ENCODE measurements at places on chromosomes 1 and 21. TPM values are rescaled to one million over a fixed set of nuclear protein-coding genes. Genes with fewer than 3 reads are reported as not detected.
A peak's percentile ranks its signal among the peaks of the same experiment; 100 is the strongest.

The INAVA gene
- 8.5 TPM for total RNA-seq

The GPR3 gene
- not detected for total RNA-seq

The KRTAP7-1 gene
- total RNA-seq, result not detected

The LCA5L gene
- 0.26 TPM for total RNA-seq

The RXRG gene
- total RNA-seq, result 3.2 TPM

The LAMC2 gene
- total RNA-seq, result 2.8 TPM

- DNase-seq, result no peak
Observed at GRCh38 chr1:54557671-54558355, 9.8 kb downstream of the ACOT11 start.

GRCh38 chr1:202958544-202959275 lies 598 bp upstream of the ADIPOR1 start:
- DNase-seq, result no peak

DNA sequence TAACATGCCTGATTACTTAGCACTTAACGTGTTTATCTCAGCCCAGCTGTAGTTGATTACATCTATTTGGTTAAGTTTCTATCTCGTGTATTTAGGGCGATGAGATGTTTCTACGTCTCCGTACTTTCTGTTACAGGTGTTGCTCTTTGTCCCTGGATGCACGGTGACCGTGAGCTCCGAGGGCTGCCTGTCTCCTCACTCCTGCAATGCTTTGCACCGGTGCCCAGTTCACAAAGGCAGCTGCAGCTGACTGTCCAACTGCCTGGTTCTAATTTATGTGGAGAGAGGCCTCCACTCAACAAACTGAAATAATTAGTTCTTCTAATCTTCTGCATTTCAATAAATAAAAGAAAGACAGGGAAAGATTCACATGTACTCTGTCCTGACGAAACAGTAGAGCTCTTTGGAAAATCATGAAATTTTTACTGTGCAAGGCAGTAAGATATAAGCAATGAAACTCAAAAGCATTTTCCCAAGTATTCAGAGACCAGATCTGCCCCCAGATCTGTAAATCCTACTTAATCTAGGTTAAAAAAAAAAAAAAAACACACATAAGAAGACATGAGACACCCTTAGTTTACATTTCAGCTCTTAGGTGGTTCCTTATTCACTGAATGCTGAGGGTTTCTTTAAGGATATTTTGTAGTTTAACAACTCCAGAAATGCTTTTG lies 108.2 kb downstream of the TGFBR3 start:
- DNase-seq, result no peak

GRCh38 chr1:61280452-61280851 lies 198.1 kb downstream of the NFIA start:
- DNase-seq, result no peak

- DNase-seq, result no peak
Observed at GRCh38 chr1:70970407-70970806, 77.2 kb downstream of the PTGER3 start.

DNA sequence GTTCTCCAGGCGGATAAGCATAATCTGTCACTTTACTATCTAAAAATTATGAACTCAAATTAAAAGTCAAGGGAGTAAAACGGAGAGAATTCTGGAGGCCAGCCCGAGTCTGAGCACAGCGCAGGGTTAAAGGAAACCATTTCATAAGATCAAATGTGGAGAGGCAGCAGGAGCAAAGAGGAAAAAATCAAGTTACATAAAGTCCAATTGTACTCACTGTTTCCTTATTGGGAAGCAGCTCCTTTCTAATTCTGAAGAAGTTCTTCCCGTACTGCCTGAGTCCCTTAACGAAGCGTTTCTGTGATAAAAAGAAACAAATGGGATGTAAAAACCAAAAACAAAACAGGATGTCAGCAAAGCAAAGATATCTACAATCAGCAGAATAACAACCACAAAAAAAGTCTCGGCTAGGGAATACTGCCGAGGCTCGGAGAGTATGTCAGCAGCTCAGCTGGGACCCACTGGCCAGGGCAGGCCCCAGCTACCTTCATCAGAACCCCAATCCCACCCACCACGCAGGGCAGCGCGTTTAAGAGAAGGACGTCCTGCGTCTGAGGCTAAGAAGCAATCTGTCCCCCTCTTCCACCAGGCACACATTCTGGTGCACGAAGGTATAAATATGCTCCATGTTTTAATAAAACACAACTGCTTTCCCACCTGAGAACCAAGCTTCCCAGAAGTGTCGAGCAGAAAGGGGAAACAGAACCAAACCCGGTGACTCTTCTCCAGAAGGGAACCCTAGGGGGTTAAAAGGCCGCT lies 104.8 kb downstream of the SLC45A1 start:
- peak; percentile 53 for DNase-seq

GRCh38 chr1:29368936-29369932 lies 132.9 kb downstream of the PTPRU start:
- no peak for DNase-seq

- no peak for DNase-seq
Observed at GRCh38 chr1:23384312-23385058, 14.8 kb upstream of the ZNF436 start.

- no peak for DNase-seq
Observed at GRCh38 chr1:110235834-110236682, 25.9 kb downstream of the KCNC4 start.

DNA sequence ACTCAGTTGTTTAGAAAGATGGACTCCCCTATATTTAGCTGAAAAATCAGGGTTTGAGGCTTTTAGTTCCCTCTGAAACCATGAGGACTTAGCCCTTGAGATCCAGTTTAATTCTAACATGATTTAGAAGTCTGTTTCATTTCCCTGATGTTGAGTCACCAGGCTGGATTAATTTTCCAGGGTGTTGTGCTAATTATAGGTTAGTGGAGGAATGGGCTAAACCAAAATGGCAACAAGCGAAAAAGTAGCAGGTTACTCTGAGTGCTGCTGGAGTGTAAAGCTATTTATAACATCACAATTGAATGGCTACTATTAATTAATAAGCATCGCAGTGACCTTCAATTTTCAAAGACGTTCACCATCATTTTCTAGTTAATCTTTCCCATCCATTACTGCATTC lies 15.5 kb upstream of the USP24 start:
- DNase-seq, result no peak

DNA sequence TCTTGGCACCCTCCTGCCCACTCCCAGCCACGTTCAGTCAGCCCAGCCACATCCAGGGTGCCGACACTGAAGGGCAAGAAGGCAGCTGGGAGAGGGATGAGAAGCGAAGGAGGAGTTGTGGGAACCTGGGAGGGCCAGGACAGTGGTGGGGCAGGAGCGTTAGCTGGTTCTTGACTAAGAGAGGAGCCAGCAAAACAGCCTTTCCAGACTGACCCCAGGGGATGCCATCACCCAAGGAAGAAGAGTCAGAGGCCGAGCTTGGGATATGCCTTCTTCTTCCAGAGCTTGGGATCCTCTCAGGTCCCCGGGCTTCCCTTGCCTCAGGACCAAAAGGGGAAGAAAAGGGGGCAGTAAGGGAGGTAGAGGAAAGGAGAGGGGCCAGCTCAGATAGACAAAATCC lies 7.2 kb downstream of the INKA2 start:
- peak; percentile 6 for DNase-seq

DNA sequence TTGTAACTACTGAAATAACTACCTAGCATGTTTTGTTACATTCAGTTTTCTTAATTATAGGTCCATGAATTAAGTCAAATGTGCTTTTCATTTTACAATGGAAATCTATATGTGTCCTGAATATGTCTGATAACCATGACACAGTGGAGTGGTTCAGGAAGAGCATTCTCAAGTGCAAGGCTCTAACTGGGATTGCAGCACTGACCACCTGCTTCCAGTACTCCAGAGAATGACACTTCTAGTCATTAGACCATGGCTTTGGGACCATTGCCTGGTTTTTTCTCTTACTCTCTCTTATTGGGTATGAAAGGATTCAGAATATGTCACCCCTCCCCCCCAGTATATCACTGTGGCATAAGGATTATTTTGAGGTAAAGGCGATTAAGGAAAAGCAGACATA lies 204.9 kb upstream of the CACYBP start:
- DNase-seq, result no peak

DNA sequence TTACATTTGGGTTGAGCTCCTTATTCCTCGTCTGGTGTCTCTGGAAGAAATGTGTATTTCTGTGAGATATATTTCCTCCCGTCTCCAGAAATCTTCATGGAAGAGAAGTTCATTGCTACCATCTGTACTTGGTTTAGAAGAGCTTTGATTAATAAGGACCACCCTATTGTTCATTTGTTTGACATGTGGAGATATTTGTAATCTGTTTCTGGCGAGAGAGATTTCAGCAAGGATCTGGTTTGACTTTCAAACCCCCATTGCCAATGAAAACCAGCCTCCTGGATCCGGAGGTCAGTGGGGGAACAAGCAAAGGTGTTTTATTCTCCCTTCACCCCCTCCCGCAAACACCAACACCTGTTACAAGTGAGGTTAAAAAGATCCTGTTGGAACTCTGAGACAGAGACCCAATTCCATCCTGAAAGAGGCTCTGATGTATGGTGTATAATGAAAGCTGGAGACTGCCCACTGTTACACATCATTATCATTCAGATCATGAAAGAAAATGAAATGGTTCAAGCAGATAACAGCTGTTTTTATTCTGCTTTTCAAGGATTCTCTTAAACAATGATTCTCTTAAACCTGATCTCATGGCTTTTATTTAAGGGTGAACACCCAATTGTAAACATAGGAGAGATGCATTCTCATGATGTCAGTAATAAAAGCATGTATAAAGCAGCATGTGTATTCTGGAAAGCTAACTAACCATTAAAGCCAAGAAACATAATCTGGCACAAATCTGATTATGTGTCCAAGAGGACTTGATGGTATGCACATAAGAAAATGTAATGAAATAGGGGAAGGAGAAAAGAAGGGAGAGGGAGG lies 393.5 kb upstream of the ADGRL2 start:
- no peak for DNase-seq

DNA sequence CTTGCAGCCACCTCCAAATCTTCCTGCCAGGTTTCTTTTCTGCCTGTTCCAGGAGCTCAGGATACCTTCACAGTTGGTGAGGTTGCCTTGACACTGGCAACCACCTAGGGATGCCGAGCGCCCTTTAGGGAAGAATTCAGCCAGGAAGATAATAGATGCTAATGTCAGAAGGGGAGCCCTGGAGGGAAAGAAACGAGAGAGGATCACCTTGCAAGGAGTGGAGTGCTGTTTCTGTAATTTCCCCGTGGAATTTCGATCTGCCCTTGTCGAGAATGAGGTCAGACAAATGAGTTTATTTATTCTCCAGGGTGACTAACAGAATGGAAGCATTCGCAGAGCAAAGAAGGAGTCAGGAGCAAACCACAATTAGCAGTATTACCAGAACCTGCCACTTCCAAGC lies 315.8 kb upstream of the KAZN start:
- no peak for DNase-seq

DNA sequence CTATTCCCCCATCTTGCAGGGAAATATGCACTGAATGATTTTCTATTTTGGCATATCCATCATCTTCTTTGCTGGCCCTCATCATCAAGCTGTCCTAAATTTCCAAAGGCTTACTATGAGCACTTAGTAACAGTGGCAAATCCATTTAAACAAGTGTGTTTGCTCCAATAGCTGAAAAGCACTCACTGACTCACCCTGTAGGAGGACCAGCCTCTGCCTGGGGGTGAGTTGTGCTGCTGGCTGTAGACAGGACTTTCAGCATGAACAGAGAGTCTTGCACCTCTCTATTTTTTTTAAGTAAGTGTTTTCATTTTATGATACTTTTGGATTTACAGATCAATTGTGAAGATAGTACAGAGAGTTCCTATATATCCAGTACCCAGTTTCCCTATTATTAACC lies 97.3 kb downstream of the SLC35F3 start:
- DNase-seq, result no peak

DNA sequence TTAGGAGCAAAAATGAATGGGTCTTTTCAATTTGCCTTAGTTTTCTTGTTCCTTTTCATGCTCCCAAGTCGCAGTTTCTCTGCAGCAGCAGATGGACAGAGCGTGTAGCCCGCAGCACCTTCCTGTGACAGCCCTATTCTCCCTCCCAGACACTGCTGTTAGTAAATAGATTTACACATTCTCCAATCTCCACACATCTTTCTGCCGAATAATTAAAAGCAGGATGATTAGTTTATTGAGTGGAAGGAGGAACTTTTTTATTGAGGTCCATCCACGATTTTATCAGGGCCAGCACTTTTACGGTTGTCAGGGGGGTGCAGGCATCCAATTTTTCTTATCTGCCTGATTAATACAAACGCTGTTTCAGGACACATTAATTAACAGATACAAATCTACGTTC lies 98.2 kb upstream of the USH2A start:
- no peak for DNase-seq

DNA sequence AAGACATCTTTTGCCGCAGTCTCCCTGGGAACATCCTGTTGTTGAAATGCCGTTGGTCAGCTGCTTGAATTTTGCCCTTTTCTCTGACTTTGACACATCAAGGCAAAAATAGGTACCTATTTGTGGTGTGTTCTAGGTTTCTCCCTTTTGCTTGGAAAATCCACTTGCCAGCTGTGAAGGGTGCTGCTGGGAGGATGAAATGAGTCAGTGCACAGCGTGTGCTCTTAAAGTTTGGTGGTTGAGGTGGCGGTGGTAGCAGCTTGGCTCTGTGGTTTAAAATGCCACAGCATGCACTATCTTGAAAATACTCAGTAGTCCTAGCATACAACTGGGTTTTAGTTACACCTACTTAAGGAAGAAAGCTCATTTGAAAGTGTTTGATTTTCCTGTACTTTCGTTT lies 183.8 kb downstream of the DHRS3 start:
- no peak for DNase-seq

DNA sequence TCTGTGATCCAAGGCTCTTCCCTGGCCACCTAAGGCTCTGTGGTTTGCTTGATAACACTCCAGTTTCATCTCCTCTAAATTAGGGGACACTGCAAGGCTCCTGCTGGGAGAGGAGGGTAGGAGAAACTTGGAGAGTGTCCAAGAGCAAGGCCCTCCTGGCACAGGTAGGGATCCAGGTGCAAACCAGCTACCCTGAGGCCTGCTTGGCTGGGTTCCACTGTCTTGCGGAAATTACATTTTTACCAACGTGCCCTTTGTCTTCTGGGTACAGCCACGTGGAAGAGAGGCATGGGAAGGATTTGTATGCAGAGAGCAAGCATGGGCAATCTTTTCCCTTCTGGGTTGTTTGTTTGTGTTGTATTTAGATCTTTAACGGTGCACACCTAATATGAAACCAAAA lies 132.5 kb downstream of the PRDM2 start:
- no peak for DNase-seq

DNA sequence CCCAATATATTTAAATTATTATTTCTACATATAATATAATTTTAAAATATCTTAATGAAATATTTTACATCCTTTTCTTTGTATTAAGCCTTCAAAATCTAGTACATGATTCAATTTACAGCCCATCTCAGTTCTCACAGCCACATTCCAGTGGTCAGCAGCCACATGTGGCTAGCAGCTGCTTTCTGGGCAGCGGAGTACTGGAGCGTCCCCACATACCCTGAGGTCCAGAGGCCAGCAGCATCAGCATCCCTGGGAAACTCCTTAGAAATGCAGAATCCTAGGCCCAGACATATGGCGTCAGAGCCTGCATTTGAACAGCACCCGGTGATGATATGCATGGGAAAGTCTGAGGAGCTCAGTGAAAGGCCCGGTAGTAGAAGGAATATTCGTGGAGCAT lies 8.6 kb upstream of the LHX4 start:
- DNase-seq, result no peak

GRCh38 chr21:31092832-31093625 lies 54.8 kb upstream of the KRTAP19-8 start:
- no peak for DNase-seq

- DNase-seq, result no peak
Observed at GRCh38 chr1:22406722-22407495, 44.7 kb upstream of the ZBTB40 start.
